ENCODE measurements at places on chromosomes 11 and 22.

DNA sequence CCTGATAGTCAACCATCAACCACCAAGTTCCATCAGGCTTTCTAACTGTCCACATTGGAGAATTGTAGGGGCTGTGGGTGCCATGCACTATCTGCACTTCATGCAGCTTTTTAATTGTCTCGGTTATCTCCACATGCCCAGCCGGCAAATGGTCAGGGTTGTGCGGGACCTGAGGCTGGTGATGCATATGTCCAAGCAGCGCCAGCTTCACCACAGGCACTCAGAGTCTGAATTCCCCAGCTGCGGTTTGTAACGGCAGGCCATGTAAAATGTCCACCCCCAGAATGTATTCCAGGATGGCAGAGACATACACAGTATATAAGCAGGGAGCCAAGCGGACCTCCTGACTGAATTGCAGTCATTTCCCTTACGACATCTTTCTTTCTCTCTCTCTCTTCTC lies 435.6 kb downstream of the DYNC2H1 start:
- DNase-seq, result no peak

GRCh38 chr11:73389916-73390315 lies 13.7 kb downstream of the RELT start:
- DNase-seq, result no peak

- no peak for DNase-seq
These were observed 107.2 kb upstream of the E2F8 start for GRCh38 chr11:19347911-19348310.

DNA sequence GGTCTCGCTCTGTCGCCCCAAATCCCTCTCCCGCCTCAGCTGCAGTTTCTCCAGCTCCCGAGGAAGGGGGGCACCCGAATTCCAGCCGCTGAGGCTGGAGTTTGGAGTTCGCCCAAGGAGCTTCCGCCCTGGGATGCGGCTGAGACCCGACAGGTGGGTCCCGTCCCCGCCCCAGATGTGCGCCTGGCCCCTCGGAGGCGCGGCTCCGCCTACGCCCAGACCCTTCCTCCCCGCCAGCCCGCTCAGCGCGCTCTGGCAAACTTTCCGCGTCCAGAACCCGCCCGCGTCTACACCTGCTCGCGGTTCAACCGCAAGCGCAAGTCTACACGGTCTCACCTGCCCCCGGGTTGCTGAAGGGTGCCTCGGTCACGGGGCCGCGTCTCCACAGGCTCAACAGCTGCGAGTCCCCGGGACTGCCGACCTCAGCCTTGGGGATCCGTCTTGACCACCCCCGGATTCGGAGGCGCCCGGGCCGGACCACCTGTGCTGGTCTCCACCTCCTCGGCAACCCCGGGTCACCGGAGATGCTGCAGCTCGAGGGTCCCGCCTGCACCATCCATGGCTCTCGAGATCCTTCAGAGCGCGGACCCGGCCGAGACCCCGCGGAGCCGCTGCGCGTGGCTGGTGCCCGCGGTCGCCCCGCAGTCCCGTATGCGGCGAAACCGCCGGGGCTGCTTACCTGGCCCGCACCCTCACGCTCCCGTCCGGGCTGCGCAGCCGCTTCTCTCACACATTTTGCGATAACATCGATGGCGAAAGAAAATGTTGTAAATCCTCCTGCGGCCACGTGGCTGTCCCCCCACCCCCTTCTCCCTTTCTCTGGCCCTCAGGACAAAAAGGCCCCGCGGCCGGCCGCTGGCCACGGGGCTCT lies 63.6 kb downstream of the NFAM1 start:
- DNase-seq, result no peak
